ENCODE measurements at places on chromosomes 11 and 22.

DNA sequence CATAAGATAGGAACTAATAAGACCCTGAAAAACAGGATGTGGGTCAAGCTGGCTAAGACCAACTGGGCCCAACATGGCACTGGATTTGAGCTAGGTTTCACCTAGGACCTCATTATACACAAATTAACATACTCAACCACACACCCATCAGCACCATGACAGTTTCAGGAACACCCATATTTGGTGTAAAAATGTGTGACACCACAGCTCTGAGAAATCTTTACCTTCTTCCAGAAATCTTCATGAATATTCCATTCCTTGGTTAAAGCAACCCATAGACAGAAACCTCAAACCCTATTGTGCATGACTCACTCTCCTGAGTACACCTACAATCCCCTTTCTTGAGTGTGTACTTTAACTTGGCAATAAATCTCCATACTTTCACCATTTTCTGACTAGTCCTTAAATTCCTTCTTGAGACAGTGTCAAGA is 378.8 kb downstream of the DYNC2H1 start:
- no peak for DNase-seq

GRCh38 chr11:117914991-117915618 is 14.1 kb downstream of the TMPRSS13 start:
- no peak for DNase-seq

DNA sequence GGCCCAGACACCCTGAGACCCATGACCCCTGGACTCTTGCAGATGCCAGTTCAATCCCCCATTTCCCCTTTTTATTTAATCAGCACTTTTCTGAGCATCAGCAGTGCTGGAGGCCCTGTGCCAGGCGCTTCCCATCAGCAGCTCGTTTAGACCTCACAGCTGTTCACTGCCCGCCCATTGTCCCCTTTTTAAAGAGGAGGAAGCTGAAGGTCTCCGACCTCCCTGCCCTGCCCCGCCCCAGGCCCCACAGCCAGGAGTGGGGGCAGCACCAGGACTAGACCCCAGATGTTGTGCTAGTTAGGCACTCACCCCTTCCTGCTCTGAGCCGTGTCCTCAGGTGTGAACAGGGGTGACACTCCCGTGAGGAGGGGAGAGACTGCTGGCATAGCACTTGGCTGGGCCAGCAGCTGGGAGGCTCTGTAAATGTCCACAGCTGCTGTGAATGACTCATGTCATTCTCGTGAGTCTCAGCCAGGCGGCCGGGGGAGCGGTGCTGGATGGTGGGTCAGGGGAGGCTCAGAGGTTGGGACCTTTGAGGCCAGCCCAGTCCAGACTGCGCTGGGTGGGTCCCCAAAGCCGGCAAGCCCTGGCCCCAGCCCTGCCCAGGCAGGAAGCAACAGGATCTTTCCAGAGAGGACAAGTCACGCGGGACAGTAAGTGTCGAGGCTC is 19.9 kb downstream of the EMID1 start:
- no peak for DNase-seq

DNA sequence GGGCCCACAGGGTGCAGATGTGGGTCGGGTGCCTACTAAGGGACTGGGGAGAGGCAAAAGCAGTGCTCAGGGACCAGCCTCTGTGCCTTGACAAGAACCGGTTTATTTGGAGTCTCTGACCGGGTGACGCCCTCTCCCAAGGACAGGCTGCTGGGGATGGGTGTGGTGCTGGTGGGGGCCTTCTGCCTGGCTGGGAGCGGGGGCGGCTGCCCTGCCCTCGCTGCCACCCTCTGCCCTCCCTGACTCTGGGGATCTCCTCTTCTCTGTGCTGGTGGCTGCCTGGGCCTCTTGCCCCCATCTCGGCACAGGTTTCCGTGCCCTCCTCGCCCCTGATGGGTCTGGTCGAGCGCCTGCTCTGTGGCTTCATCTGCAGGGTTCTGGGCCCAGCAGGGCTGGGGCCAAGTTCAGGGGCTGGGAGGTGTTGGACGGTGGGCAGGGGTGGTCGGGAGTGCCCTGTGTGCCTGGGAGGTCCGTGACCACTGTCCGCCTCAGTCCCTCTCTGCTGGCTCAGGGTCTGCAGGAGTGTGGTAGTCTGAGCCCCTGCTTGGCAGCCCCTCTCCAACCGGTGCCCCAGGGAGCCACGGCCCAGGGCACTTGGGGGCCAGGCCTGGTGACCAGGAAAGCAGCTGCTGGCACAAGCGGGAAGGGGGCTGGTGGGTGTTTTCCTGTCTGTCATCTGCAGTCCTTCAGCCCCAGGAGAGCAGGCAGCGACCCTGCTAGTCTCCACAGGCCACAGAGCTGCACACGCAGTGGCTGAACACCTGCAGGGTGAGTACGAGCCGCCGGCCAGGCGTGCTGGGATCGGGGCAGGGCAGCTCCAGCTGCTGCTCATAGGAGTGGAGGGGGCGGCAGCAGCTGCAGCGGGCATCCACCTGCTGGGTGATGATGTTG is 23.5 kb downstream of the MUC6 start:
- no peak for DNase-seq

DNA sequence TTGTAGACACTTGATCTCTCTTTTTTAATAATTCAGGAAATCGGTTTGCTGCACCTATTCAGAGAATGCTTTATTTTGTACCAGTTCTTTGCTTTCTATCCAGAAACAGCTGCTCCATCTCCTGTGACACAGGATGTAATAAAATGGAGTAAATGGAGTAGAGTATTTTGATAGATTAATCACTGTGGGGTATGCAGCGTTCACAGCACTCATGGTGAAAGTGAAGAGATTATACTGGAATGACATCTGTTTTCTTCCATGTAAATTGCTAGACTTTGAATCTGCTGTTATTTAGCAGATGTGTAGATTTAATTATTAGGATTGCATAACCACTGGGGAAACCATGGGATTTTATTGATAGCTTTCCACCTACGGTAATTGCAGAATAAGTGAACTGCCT is 227.3 kb upstream of the ARHGAP42 start:
- no peak for DNase-seq

GRCh38 chr11:84142411-84142810 is 856.2 kb upstream of the CCDC90B start:
- DNase-seq, result no peak

DNA sequence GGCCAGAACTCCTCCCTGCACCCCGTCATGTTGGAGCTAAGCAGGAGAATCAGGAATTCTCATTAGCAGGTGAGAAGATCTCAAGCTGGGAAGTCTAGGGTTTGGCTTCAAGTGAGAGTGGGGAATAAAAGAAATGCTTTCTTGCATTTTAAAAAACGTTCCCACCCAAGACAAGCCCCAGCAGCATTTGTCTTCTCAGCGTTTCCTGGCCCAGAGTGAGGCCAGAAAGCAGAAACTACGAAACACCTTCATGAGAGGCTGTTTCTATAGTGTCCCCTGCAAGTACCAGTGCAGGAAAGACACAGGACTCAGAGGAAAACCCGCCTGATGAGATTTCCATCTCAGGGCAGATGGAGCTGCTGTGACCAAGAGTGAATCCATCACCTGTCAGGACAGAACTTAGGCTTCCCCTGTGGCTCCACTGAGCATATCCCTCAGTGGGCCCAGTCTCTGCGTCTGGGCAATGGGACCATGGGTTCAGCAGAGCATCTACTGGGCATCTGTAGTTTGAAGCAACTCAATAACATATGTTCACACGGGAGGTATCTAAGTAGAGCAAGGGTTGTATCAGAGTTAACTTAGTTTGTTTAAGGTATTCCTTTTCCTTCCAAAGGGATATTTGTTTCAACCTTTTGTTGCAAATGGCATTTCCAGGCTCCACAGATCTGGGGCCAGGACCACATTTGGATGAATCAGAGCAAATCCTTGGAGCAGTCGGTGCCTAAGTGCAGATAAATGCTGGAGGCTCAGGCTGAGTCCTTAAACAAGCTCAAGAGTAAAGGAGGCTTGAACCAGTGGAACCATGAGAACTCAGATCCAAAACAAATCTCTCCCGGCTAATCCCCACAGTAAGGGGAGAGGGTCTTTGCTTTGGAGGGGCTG is 548.3 kb downstream of the MIAT start:
- no peak for DNase-seq

GRCh38 chr22:31586137-31586920 is 75.7 kb downstream of the PISD start:
- no peak for DNase-seq

DNA sequence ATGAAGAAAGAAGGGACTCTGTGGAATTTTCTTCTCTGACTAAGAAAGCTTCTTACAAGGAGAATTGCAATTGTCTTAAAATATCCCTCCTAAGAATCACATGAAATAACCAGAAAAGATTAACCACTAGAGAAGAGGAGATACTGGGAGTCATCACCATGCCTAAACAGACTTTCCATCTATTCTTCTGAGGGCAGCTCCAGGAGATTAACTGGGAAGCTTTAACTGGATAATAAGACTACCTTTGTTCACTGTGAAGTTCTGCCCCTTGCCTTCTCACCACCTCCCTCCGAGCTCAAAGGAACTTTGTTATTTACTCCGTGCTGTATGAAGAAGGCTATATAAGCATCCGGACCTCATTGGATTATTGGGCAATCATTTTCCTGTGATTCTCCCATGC is 24.5 kb upstream of the MMP7 start:
- no peak for DNase-seq
